ENCODE measurements at places on chromosomes 16 and 17.
A peak's percentile ranks its signal among the peaks of the same experiment; 100 is the strongest.

GRCh38 chr17:81086789-81087551, 52.0 kb downstream of the BAIAP2 start:
- DNase-seq: no peak

- peak; percentile 29 for DNase-seq
These were observed 81.4 kb upstream of the CRHR1 start for GRCh38 chr17:45702666-45703266.

DNA sequence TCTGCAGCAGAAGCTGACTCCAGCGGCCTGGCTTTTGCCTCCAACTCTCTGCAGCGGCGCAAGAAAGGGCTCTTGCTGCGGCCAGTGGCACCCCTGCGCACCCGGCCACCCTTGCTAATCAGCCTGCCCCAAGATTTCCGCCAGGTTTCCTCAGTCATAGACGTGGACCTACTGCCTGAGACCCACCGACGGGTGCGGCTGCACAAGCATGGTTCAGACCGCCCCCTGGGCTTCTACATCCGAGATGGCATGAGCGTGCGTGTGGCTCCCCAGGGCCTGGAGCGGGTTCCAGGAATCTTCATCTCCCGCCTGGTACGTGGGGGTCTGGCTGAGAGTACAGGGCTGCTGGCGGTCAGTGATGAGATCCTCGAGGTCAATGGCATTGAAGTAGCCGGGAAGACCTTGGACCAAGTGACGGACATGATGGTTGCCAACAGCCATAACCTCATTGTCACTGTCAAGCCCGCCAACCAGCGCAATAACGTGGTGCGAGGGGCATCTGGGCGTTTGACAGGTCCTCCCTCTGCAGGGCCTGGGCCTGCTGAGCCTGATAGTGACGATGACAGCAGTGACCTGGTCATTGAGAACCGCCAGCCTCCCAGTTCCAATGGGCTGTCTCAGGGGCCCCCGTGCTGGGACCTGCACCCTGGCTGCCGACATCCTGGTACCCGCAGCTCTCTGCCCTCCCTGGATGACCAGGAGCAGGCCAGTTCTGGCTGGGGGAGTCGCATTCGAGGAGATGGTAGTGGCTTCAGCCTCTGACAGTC, 1.3 kb downstream of the PARD6A start:
- no peak for DNase-seq

DNA sequence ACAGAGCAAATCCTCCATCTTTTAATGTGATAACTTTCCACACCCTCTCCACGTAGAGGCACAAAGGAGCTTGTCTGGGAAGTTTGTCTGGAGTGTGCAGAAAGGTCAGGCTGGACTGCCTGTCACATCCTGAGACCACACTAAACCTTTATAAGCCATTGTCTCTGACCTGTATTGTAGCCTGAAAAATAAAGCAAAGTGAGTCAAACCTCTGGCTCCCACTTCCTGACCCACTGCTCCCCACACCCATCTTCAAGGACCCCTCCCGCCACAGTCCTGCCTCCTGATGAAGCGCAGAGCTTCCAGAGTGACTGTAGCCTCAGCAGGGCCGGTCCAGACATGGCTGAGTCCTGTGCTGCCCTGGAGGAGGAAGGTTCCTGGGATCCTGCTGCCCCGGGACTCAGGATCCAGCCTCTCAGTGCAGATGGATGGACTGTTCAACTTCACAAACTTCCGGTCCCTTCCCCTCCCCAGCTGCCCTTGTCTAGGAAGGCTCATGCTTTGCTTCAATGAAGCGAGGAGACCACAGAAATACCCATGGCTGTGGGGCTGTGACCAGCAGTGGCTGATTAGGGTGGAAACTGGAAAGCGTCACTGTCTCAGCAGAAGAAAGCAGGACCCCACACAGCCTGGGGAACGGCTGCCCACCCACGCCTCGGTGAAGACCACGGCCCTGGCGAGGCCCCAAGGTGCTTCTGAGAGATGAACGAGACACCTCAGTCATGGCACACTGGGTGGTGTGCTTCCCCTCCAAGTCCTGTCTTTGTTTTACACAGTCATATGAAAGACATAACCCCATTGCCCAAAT, 30.9 kb upstream of the CLEC18B start:
- DNase-seq: no peak

DNA sequence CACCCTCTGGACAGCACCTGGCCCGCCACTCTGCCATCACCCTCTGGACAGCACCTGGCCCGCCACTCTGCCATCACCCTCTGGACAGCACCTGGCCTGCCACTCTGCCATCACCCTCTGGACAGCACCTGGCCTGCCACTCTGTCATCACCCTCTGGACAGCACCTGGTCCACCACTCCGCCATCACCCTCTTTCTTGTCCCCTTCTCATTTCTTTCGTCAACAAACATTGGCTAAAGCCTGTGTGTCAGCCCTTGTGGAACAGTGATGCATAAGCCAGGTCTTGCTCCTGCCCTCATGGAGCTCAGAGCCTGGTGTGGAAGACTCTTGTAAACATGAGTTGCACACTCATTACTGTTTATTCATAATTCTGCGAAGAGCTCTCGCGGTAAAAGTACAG, 31.2 kb downstream of the CDK5R1 start:
- DNase-seq: no peak

DNA sequence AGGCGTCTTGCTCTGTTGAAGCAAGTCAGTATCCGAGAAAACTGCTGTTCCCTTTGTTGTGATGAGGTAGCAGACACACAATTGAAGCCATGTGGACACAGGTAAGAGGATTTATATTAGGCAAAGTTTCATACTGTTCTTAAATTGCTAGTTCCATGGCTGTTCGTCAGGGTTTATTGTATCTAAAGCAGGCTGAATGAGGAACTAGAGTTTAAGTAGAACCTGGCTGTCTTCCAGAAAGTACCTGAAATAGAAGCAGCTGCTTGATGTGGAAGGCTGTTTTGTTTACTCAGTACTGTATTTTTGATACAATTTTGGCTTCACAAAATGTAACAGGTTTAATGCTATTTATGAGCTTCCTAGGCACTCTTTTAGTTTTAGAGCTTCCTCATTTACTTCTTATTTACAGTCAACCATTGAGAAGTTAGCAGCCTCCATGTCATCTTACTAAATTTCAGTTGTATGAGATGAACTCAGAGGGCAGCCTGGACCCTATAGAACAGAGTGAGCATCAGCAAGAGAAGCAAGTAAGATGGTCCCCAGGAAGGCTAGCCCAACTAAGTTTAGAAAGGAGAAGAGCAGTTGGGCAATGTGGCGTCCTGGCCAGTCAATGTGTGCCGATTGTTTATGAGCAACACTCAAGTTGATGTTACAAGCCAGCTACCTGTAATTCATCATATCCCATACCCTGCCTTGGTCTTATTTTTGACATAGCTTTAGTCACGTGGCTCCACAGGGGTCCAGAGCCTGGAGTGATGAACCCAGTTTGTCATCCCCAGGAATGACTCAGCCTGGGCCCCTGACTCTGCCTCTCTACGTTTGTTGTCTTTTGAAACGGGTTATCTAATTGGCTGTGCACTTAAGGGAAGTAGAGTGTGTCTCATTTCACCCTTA, 9.7 kb upstream of the ARL2BP start:
- DNase-seq: no peak

DNA sequence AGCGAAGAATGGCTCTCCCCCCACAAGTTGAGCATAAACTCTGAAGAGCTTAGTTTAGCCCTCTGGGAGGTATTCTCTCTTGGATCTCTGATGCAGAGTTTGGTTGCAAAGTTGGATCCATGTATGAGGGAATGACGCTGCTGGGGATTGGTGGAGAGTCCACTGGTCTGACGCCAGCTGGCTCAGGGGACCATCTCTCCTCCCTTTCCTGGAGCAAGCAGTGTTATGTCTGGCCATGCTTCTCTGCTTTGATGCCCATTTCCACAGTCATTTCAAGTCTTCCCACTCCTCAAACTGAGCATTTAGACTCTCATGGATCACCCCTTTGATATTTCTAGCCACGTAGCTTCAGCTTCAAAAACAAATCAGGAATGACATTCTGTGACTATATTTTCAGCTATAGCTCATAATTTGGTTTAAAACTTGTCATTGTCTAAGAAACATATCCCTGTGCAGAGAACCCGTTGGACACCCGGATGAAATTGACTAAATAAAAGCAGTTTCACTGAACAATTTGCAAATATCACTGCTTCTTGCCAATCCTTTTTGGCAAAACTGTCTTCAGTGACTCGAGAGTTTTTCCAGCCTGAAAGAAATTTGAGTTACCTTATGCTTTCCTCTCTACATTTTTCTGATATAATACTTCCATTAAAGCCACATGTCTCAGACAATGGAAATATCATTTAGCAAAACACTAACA, 193.4 kb upstream of the CDH11 start:
- no peak for DNase-seq

DNA sequence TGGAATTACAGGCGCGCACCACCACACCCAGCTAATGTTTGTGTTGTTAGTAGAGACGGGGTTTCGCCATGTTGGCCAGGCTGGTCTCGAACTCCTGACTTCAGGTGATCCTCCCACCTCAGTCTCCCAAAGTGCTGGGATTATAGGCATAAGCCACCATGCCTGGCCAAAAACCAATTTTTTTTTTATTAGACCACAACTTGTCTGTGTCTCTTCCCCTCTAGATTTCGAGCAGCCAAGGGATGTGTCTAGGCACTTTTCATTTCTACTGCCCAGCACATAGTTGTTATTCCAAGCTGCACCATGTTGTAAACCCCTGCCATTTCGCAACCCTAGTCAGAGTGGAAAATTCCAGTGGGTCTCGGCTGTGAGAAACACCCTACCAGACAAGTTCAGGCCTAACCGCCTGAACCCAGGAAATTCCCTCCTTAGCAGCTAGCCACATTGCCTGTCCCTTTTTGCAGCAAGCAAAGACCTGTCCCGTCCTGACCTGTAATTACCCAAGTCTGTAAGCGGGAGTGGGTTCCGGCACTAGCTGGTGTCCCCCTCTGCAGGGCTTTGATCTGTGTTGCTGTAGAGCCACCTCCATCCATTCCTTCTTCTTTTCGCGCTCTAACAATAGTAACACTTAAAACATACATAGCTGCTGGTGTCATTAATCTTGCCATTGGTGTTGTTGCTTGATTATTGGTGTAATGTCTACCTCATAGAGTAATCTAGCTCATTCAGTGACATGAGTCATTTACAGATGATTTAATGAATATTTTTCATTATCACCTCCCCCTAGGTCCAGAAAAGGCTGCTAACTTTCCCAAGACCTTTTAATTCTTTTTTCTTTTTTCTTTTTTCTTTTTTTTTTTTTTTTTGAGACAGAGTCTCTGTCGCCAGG, 77.3 kb upstream of the ATF7IP2 start:
- no peak for DNase-seq

GRCh38 chr17:32303781-32304288, 38.1 kb downstream of the C17orf75 start:
- DNase-seq: no peak

DNA sequence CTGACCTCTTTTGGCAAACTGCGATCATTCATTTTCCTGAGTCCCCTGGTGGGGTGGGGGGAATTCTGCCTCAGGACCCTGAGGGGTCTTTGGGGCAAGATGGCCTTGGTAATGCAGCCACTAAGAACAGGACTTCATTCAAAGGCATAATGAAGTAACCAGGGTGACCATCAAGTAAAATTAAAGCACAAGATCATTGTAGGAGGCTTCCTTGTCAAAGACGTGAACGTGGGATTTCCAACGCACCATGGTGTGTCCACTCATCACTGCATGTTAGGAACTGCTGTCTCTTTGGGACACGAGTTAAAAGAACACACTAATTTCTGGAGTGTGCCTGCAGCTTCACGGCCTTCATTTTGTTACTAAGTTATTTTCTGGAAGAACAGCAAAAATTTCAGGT, 51.3 kb downstream of the NDE1 start:
- no peak for DNase-seq

DNA sequence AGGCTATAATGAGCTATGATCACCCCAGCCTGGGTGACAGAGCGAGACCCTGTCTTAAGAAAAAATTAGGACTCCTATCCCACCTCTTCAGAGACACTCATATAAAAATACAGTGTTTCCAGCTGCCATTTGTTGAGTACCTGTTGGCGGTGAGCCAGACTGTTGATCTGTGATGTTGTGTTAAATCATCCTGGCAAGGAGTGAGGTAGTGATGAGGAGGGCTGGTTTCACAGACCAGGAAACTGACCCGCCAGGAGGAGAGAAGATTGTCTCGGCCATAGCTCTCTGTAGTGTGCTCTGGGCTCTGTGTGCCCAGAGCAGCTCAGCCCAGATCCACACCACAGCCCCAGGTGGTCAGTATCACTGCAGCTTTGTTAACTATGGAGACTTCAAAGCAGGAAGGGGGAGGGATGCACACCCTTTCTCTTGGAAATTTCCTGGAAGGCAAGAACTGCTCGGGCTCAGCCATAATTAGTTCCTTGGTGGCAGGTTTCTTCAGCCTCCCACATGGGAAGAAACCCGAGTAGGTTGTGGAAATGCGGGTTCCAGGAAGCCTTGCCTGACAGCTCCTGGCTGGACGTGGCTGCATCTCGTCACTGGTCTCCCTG, 343.0 kb downstream of the SNX29 start:
- DNase-seq: peak; percentile 40

- DNase-seq: no peak
These were observed 283.8 kb upstream of the CA10 start for GRCh38 chr17:52442350-52442749.

GRCh38 chr16:72905581-72905980, 142.3 kb downstream of the ZFHX3 start:
- no peak for DNase-seq

DNA sequence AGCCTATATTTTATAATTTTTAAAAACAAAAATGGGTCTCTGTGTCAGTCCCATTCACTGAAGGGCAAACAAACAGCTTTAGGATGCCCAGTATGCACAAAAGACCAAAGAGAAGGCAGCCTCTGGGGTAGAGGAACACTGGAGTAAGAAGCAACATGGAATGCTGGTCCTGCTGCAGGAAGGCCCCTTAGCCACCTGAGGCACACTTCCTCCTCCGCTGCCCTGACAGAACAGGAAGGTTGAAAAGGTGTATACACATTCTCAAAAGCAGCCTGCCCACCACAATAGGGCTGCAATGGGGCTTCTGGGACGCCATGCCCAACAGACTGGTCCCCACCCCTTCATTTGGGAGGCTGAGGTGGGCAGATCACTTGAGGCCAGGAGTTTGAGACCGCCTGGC, 19.5 kb downstream of the TOM1L2 start:
- no peak for DNase-seq

GRCh38 chr16:8623634-8624033, 2.1 kb downstream of the METTL22 start:
- no peak for DNase-seq

- DNase-seq: no peak
These were observed 9.3 kb downstream of the JUP start for GRCh38 chr17:41777157-41777573.

DNA sequence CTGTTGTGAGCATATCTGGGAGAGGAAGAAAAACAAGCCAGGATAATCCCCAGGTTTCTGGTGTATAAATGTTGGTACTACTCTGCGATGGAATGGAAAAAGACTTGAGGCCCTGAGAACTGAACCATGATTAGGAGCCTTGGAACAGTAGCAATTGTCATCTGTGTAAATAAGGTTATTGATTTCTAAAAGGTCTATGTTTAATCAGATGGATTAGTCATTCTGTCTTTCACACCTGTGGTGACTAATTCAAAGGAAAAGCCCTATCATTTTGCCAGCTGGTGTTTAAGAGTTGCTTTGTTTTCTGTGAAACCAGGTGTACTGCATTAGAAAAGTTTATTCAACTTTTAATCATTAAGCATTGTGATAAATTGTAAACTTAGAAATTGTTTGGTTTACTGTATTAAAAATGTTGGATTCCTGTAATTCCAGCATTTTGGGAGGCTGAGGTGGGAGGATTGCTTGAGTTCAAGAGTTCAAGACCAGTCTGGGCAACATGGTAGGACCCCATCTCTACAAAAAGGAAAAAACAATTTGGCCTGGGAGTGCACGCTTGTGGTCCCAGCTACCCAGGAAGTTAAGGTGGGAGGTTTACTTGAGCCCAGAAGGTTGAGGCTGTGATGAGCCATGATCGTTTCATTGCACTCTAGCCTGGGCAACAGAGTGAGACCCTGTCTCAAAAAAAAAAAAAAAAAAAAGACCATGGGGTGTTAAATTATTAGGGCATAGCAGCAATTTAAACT, 29.0 kb upstream of the KPNB1 start:
- DNase-seq: no peak
